ENCODE measurements at places on chromosomes 13 and 19. TPM values are rescaled to one million over a fixed set of nuclear protein-coding genes. Genes with fewer than 3 reads are reported as not detected.

- no peak for DNase-seq
These were observed 149.0 kb downstream of the HS6ST3 start for GRCh38 chr13:96238861-96239260.

DNA sequence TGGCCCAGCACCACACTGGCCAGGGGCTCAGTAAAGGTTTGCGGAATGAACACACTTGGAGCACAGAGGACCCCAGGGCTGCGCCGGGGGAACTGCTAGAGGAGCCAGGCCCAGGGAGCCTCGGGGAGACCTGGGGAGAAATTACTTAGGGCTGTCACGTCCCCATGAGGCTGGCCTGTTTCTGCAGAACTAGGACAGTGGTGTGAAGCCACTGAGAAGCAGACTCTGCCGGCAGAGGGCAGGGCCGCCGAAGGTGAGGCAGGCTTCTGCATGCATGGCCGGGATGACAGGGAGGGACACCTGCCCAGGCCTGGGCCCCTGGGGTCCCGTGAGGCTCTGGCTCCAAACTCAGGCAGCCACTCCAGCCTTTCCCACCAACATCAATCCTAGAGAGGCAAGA is 26.4 kb downstream of the ELAVL1 start:
- no peak for DNase-seq

DNA sequence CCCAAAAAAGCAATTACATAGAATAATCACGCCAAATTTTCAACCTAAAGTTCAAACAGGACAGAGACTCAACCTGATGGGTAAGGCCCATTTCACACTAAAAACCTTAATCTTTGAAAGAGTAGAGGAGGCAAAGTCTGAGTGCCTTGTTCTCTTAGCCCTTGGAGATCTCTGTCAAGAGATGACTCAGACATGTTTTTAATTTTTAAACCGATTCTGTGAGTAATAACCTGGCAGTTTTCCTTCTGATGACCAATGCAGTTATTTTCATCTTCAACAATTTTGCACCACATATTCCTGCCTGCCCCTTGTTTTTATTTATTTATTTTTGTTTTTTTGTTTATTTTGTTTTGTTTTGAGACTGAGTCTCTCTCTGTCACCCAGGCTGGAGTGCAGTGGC is 11.5 kb upstream of the TNFSF9 start:
- DNase-seq: no peak

GRCh38 chr13:24275041-24275440 is 34.3 kb upstream of the C1QTNF9 start:
- DNase-seq: no peak

- no peak for DNase-seq
These were observed 2.8 kb downstream of the CHST8 start for GRCh38 chr19:33624586-33624985.

GRCh38 chr13:43153436-43154090 is 130.2 kb downstream of the DNAJC15 start:
- no peak for DNase-seq

DNA sequence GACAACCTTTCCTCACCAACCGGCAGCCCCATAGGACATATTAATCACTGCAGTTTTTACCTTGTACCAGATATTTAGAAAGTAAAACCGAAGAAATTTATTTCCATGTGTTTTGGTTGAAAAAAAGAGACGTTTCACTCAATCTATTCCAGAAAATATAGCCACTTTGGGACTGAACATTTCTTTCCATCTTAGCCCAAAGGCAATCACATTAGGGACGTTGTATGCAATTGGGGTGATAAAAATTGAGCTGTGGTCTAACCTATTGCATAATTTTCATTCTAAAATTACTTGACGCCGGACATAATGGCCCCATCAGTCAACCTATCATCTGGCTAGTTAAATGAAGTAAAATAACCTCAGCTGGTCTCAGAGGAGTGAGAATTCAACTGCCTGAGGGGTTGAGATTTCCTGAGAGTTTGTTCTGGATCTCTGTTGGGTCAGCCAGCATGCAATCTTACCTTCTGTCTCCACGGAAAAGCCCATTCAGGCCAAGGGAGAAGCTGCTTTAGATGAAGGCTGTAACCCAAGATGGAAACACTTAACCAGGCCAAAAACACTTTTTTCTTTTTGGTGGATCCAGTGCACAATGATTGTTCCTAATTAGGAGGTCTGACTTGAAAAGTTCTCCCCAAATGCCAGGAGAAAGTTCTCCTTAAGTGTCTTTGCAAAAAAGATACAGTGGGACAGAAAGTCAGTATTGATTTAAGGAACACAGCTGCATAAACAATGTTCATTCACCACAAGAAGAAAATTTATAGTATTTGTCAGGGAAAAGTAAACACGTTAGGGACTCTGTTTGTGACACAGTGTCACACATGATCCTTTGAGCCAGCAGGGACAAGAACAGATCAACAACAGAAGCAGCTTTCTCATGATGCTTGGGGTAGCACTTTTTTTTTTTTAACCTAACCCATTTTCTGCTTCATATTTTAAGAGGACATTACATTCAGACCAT is 34.1 kb downstream of the DLEU7 start:
- DNase-seq: no peak

GRCh38 chr13:113823771-113824170 is 40.1 kb downstream of the GAS6 start:
- DNase-seq: no peak

- DNase-seq: no peak
These were observed 141.3 kb downstream of the STOML3 start for GRCh38 chr13:38849315-38849714.

DNA sequence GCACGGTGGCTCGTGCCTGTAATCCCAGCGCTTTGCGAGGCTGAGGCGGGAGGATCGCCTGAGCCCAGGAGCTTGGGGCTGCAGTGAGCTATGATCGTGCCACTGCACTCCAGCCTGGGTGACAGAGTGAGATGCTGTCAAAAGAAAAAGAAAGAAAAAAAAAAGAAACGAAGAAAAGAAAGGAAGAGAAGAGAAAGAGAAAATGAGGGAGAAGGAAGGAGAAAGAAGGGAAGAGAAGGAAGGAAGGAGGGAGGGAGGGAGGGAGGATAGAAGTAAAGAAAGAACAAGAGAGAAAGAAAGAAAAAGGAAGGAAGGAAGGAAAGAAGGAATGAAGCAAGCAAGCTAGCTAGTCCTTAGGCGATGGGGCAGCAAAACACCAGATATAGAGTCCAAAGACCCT is 14.1 kb downstream of the PTPRS start:
- DNase-seq: no peak

- no peak for DNase-seq
These were observed 2.0 kb upstream of the CSNK1A1L start for GRCh38 chr13:37107456-37107855.

GRCh38 chr19:56351208-56351607 is 36.6 kb upstream of the ZSCAN5A start:
- DNase-seq: no peak

DNA sequence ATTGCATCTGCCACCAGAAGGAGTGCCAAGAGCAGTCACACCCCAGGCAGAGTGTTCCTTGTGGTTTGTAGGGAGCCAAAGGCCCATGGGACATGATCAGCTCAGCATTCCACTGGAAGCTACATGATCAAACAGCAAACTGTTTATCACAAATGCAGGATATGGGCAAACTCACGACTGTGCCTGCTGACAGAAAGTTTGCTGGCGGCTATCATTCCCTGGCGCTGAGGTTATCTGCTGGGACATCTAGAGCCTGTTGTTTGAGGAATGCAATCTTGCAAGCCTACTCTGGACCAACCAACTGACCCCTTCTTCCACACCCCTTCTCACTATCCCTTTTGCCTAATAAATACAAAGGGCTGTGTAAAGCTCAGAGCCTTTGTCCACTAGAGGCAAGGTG is 7.7 kb upstream of the ZNF613 start:
- DNase-seq: no peak

DNA sequence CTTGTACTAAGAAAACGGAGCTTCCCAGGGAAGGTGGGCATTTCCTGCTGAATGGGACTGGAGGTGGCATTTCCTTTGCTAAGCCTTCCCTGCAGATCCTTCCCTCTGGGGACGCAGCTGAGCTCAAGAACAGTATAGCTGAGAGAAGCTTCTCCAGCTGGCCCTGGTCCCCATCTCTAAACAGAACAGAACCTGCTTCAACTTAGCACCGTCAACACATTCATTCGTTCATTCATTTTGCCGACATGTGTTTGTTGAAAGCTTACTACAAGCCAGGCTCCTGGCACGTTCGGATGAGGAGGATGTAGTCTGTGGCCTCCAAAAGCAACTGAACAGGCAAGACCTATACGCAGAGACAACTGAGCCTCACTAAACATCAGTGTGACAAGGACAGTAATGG is 36.6 kb upstream of the PEPD start:
- no peak for DNase-seq

DNA sequence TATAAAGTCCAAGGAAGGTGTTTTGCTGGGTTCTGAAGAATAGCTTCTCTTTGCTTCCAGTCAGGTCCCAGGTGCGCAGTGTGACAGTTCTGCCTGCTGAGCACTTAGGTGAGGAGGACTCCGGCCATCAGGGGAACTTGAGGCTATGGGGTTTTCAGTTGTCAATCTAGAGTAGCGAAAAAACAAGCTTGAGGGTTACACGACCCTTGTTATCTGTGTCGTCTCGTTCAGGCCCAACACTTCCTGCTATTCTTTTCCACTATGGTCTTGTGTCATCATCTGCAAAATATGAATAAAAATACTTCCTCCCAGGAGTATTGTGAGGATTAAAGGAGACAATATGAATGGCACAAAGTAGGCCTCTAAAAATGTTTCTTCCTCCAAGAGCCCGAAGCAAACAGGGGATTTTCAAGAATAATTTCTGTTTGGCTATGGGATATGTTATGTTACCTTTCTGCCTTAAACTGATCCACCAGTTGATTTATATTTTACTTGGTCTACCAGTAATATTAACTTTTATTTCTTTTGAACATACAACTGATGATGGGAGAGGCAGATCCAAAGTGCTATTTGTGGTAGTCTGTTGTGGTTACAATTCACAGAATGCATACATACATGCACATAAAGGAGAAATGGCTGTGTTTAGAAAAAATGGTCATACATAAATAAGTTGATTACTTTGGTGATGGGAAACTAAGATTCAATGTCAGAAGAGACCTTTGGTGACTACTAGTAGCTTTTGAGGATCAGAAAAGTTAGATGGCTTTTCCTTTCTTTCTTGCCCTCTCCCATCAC is 40.5 kb upstream of the RCBTB2 start:
- DNase-seq: no peak

- DNase-seq: no peak
These were observed 12.7 kb upstream of the OR10H1 start for GRCh38 chr19:15828121-15828610.

- peak; percentile 59 for DNase-seq
These were observed 177.3 kb upstream of the KL start for GRCh38 chr13:32838945-32839344.

- DNase-seq: peak; percentile 43
These were observed 420 bp downstream of the ECH1 start for GRCh38 chr19:38831142-38831605.

GRCh38 chr19:46533078-46533620 is 37.5 kb upstream of the PNMA8B start:
- DNase-seq: no peak

DNA sequence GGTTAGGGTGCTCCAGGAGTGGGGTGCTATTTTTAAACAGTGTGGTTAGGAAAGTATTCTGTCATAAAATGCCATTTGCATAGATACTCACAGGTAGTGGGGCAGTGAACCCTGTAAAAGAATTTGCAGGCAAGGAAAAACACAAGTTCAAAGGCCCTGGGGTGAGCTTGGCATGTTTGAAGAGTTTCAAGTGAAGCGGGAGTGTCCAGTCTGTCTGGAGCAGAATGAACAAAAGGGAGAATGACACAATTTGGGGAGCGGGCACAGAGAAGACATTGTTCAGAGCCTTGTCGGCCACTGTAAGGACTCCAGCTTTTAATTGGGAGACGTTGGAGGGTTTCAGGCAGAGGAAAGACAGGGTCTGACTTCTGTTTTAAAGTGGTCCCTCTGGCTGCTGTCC is 2.8 kb downstream of the GRWD1 start:
- no peak for DNase-seq

DNA sequence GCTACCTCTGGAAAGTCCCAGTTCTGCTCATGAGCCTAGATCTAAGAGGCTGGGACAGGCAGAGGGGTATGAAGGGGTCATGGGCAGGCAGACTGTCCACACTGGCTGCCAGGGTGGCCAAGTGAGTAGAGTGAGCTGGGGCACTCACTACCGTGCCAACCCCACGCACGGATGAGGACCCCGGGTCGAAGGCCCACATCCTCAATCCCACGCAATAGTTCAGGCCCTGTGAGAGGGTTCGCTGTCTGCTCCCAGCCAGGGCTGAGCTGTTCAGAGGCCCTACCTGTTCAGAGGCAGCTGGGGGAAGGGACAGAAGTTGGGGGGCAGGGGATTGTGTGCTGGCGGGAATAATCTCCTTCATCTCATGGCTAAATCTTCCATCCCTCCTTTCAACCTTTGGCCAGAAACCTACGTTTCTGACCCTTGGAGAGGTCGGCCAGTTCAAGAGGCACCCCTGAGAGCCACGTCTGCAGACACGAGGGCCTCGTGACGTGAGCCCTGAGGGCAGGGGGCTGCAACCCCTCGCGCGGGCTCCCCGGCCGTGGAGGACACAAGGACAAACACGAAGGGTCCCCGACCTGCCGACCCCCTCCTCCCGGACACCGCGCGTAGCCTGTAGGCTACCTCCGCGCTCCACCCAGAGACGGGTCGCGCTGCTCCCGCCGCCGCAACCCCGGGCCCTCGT is 1.0 kb upstream of the RPS5 start:
- no peak for DNase-seq

DNA sequence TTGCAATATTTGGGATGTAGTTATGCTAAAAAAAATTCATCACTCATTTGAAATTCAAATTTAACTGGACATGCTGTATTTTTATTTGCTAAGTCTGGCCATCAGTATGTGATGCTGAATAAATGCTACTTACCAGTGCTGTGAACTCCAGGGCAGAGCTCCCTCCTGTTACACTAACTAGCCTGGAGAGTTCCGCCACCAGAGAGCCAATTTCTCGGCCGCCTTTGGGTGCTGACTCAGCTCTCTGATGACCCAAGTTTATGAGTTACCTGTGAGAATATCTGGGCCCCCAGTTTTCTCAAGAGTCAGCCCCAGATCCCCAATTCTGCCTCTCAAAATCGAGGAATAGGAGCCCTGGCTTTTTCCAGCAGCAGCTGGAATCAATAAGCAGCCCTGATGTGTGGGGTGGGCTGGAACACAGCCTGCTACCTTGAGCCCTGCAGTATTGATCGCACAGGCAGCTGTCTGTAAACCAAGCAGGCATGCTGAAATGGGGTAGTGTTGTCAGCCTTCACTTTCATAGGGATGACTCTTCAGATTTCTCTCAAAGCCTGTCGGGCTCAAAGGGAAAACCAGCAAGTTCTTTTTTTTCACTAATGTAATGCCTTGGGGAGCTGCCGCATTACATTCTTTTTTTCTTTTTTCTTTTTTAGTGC is 113.7 kb downstream of the DNAJC15 start:
- DNase-seq: peak; percentile 48

GRCh38 chr19:12847159-12848139 is 9.1 kb downstream of the MAST1 start:
- peak; percentile 87 for DNase-seq

GRCh38 chr19:51263808-51264207 is 12.9 kb downstream of the SIGLECL1 start:
- no peak for DNase-seq

The TEX29 gene
- polyA plus RNA-seq: 0.63 TPM

The SCN1B gene
- polyA plus RNA-seq: 7.2 TPM

The OR7D2 gene
- 0.06 TPM for polyA plus RNA-seq

The PNMA8B gene
- 3.0 TPM for polyA plus RNA-seq

The CKM gene
- polyA plus RNA-seq: 4,137 TPM

The ADM5 gene
- 2.2 TPM for polyA plus RNA-seq

The CPB2 gene
- 0.13 TPM for polyA plus RNA-seq

All from hindlimb muscle (tissue), 1 donor.